HepG2 (cell line): ENCODE measurements at places on chromosomes 6 and 20.

- H3K4me3 ChIP-seq, result no peak overlapping the region
- no peaks in the 10 kb centered on the region; the same call in 2 of the 3 replicates for H3K27me3 ChIP-seq
- no peaks in the 10 kb centered on the region for H3K36me3 ChIP-seq
- DNase-seq, result no peak
- H3K4me1 ChIP-seq, result no peaks in the 10 kb centered on the region
- H3K27ac ChIP-seq, result no peak overlapping the region
Measured at GRCh38 chr6:85344996-85345395, 104.9 kb upstream of the NT5E start.

GRCh38 chr6:80544555-80544954 lies 438.1 kb downstream of the BCKDHB start:
- H3K27me3 ChIP-seq, result no peaks in the 10 kb centered on the region
- H3K4me1 ChIP-seq, result no peaks in the 10 kb centered on the region
- no peak overlapping the region for H3K4me3 ChIP-seq
- DNase-seq, result no peak
- H3K36me3 ChIP-seq, result no peaks in the 10 kb centered on the region

DNA sequence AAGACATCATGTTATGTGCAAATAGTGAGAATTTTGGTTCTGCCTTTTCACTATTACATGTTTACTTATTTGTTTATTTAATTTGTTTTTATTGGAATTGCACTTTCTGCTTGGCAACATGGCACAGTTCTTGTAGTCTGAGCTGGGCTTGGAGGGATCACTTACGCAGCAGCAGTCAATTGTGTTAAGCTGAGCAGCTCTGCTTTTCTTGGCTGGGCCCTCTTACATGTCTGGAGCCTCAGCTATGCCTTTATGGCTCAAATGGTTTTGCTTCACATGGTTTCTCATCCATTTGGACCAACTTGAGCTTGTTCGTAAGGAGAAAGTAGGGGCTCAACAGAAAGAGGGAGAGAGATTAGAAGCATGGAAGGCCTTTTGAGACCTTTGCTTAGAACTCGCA lies 327.5 kb upstream of the EPHA7 start:
- DNase-seq, result no peak
- H3K36me3 ChIP-seq, result no peaks in the 10 kb centered on the region
- no peak overlapping the region for H3K4me3 ChIP-seq
- H3K27me3 ChIP-seq, result no peaks in the 10 kb centered on the region
- no peak overlapping the region for H3K27ac ChIP-seq
- no peaks in the 10 kb centered on the region for H3K4me1 ChIP-seq

GRCh38 chr6:31418251-31418650 lies 14.9 kb downstream of the MICA start:
- H3K36me3 ChIP-seq, result peaks cover 3% of the 10 kb centered on the region; the same call in 1 of the 2 replicates
- H3K27ac ChIP-seq, result no peak overlapping the region
- DNase-seq, result no peak

DNA sequence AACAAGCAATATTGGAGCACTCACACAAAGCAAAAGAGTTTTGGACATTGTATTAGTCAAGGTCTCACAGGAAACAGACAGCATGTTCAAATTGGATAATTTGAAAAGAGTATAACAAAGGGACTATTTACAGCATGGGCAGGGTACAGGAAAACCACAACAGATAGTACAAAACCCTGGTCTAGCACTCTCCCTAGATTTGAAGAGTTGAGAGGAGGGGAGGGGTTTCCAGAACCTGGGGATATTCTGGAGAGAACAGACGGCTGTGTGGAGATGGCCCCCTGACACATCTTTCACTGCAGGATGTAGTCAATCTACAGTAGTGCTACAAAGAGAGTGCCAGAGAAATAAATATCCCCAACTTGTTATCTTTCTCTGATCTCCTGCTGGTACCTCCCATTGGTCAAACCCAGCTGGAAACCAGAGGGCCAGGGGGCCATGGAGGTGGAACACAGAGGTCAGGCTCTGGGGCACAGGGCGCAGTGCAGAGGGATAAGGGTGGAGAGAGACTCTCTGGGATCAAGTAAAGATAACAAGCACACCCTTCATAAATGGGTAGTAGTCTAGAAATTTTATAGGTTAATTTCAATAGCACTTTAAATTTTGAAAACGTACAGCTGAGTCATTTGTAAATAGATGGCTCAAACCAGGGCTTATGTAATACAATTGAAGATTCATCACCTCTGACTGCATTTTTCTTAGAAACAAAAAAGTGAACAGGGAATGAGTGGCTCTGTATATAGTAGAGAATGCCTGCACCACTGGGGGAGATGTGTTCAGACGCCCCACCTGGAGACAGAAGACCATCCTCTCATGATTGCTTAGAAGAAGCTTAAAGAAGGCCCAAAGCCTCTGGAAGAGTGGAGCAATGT lies 25.7 kb downstream of the RCAN2 start:
- no peaks in the 10 kb centered on the region for H3K4me1 ChIP-seq
- H3K4me3 ChIP-seq, result no peak overlapping the region
- H3K27ac ChIP-seq, result no peak overlapping the region
- H3K36me3 ChIP-seq, result no peaks in the 10 kb centered on the region
- no peaks in the 10 kb centered on the region for H3K27me3 ChIP-seq

DNA sequence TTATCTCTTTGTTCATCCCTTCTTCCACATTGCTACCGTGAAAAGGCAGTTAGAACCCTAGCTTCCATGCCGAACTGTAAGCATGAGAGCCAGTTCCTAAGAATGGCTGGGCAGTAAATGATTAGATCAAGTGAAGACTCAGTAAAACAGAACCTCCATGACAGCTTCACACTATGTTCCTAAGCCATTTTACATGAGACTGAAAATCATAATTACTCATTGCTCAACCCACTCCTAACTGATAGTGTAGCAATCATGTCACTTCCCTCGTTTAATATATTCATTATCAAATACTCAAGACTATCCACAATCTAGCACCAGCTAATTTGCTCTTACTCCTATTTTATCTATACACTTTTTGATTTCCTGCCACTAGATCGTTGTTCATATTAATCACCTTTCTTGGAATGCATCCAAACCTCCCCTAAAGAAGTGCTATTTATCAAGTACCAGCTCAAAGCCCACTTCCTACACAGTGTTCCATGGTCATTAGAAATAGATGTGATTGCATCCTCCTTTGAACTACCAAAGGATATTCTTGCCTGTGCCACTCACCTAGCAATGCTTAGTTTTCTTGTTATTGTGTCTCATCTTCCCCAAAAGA lies 6.0 kb downstream of the TMEM30A start:
- no peak overlapping the region for H3K27ac ChIP-seq
- no peak overlapping the region for H3K4me3 ChIP-seq
- peaks cover 42% of the 10 kb centered on the region for H3K4me1 ChIP-seq
- no peaks in the 10 kb centered on the region for H3K27me3 ChIP-seq

GRCh38 chr6:159059141-159059540 lies 14.3 kb upstream of the TAGAP start:
- DNase-seq, result no peak
- H3K27me3 ChIP-seq, result peaks cover 77% of the 10 kb centered on the region
- no peaks in the 10 kb centered on the region for H3K36me3 ChIP-seq
- H3K4me3 ChIP-seq, result no peak overlapping the region
- no peaks in the 10 kb centered on the region for H3K4me1 ChIP-seq
- no peak overlapping the region for H3K27ac ChIP-seq

DNA sequence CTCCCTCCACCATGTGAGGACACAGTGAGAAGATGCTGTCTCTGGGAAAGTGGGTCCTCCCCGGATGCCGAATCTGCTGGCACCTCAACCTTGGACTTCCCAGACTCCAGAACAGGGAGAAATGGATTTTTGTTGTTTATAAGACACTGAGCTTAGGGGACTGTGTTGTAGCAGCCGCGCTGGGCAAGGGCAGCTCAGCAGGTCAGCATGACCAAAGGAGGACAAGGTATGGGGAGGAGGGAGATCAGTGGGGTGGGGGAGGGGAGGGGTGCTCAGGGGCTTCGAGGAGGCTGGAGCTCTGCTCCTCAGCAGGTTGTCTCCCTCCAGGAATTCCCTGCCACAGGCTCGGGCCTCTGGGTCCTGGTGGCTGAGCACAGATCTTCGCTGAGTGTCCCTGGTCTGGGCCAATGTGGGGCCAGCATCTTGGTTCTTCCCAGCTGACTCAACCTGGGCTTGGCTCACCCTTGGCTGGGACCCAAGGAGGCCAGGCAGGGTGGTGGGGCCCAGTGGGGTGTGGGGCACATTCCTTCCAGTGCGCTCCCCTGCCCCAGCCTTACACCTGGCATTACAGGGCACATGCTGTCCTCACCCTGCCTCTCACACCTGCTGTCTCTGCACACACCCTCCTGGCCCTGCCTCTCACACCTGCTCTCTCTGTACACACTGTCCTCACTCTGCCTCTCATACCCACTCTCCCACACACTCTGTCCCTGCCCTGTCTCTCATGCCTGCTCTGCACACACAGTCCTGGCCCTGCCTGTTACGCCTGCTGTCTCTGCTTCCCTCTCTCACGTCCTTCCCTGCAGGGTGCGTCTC lies 107.3 kb downstream of the SYCP2 start:
- no peak overlapping the region for H3K27ac ChIP-seq
- no peaks in the 10 kb centered on the region for H3K36me3 ChIP-seq
- peaks cover 13% of the 10 kb centered on the region for H3K27me3 ChIP-seq
- no peak for DNase-seq

- H3K36me3 ChIP-seq, result no peaks in the 10 kb centered on the region
- peaks cover 21% of the 10 kb centered on the region for H3K4me1 ChIP-seq
- no peaks in the 10 kb centered on the region for H3K27me3 ChIP-seq
- DNase-seq, result no peak
Measured at GRCh38 chr20:21982559-21982958, 277.1 kb downstream of the PAX1 start.
